ENCODE measurements at places on chromosomes 3 and 15.

GRCh38 chr3:87733671-87734367, 325.0 kb downstream of the CGGBP1 start:
- no peak for DNase-seq

GRCh38 chr3:195048059-195048905, 222.7 kb downstream of the XXYLT1 start:
- no peak for DNase-seq

DNA sequence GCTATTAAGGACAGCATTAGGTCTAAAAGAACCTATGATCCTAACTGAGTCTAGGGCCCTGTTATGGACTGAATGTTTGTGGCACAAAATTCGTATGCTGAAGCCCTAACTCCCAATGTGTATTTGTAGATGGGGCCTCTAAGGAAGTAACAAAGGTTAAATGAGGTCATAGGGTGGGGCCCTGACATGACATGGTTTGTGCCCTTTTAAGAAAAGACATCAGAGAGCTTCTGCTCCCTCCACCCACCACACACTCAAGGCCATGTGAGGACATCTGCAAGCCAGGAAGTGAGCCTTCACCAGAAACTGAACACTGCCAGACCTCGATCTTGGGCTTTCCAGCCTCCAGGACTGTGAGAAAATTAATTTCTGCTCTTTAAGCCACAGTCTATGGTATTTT, 49.2 kb downstream of the PHC3 start:
- DNase-seq = no peak

DNA sequence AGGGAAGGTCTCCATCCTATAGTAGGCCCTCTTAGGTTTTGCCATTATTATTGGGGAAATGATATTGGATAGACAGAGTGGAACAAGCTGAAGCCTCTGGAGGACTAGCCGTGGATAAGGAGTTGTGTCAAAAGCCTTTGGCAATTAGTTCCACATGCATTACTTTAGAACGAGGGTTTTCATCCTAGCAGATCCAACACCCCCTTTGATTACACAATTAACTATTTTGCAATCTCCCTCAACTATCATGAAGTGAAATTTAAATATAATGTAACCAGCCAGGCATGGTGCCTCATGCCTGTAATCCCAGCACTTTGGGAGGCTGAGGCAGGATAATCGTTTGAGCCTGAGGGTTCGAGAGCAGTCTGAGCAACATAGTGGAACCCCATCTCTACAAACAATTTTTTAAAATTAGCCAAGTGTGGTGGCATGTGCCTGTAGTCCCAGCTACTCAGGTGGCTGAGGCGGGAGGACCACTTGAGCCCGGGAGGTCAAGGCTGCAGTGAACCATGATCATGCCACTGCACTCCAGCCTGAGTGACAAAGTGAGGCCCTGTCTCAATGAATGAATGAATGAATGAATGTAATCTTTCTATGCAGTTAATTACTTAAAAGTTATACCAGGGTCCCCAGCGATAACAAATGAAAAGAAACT, 56.8 kb downstream of the PXYLP1 start:
- DNase-seq = no peak

DNA sequence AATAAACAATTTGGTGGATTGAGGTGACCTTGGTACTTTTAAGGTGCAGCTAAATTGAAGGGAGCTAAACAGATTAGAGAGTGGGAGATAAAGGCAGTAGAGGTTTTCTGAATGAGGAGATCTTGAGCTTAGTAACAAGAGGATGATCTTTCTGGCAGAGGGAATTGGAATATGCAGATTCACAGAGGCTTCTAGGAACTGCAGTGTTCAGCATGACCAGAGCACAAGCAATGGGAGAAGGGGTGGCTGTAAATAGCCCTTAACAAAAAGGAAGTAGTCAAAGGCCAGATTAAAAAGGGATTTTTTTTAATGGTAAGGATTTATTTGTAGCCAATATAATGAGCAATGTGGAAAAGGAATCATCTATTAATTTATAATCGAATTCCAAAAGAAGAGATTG, 5.7 kb upstream of the BNIP2 start:
- no peak for DNase-seq

- no peak for DNase-seq
Observed at GRCh38 chr3:52028572-52028971, 27.8 kb downstream of the DUSP7 start.
